ENCODE measurements at places on chromosomes 5 and 9.

GRCh38 chr5:142549834-142550233 is 136.1 kb downstream of the FGF1 start:
- DNase-seq = no peak

DNA sequence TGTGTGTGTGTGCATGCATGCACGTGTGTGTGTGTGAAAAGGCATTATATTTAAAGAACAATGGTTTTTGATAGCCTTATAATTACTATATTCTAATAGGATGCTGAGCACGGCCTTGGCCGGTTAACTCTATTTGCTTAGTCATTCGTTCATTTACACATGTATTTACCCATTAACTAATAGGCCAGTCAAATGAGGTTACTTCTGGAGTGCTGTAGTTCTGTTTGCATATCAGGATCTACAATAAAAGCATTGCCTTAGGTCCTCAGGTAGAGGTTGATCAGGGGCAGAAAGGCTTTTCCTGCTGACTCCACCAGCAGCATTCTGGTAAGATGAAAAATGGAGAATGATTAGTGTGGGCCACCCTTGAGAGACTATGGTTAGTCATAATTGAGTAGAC is 219.0 kb downstream of the COMMD10 start:
- no peak for DNase-seq

GRCh38 chr5:181054871-181055459 is 14.9 kb downstream of the BTNL9 start:
- DNase-seq = no peak

GRCh38 chr5:97124335-97124734 is 18.1 kb downstream of the LIX1 start:
- no peak for DNase-seq

DNA sequence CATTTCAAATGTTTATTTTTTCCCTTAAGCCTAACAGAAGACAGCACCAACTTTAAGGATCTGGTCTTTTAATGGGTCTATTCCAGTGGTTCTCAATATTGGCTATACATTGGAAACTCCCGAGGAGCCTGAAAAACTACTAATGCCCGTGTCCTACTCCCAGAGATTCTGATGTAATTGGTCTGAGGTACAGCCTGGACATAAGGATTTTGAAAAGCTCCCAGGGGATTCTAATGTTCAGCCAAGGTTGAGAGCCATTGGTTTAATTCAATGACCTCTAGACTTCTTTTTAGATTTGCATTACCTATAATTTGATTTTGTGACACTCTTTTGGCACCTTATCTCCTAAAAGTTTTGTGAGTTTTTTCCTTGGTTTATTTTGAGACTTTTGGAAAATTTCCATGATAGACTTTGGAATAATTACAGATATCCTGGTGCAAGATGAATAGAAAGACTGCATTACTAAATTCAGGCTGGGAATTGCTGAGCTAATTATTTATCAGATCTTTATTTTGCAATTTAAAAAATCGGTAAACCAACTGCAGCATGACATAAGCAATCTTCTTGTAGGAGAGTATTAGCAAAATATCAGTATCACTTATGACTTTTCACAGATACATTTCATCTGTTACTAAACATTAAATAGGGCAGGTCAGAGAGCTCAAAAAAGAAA is 91.5 kb upstream of the ELL2 start:
- no peak for DNase-seq

DNA sequence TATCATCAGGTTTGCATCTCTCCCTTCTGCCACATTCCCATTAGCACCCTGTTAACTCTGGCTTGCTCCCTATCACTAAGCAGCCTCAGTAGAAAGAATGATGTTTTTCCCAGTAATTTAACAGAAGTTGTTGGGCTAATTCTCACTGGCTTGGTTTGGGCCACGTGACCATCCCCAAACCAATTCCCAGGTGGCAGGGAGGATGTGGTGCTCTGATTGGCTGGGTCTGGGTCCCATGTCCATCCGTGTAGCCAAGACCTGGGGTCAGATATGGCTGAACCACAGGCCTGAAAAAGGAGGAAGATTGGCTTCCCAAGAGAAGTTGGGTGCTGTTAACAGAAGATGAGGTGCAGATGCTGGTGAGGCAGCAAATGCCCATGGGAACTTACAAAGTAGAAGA is 122.0 kb downstream of the BOD1 start:
- DNase-seq = no peak

GRCh38 chr9:136995772-136996311 is 526 bp downstream of the CLIC3 start:
- peak; percentile 76 for DNase-seq

GRCh38 chr9:129175825-129176633 is 2.0 kb downstream of the IER5L start:
- peak; percentile 66 for DNase-seq
